ENCODE measurements at places on chromosomes 2 and 18.

GRCh38 chr2:134262684-134263083 is 8.8 kb downstream of the MGAT5 start:
- DNase-seq, result no peak

DNA sequence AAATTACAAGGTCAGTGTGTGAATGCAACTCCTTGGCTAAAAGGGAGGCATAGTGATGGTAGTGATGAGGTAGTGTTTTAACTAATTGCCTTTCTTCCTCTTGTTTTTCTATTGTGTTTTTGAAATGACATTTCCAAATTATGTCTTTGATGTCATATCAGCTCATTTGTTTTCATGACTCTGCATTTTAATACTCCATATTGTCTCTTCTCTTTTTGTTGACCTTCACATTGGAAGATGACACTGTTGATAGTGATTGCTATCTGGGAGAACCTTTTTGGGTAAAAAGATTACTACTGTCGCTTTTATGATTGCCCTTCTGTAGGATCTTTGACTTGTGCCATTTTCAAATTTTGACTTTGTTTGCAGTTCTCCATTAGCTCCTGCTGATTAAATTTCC is 3.0 kb downstream of the GIGYF2 start:
- DNase-seq, result no peak

DNA sequence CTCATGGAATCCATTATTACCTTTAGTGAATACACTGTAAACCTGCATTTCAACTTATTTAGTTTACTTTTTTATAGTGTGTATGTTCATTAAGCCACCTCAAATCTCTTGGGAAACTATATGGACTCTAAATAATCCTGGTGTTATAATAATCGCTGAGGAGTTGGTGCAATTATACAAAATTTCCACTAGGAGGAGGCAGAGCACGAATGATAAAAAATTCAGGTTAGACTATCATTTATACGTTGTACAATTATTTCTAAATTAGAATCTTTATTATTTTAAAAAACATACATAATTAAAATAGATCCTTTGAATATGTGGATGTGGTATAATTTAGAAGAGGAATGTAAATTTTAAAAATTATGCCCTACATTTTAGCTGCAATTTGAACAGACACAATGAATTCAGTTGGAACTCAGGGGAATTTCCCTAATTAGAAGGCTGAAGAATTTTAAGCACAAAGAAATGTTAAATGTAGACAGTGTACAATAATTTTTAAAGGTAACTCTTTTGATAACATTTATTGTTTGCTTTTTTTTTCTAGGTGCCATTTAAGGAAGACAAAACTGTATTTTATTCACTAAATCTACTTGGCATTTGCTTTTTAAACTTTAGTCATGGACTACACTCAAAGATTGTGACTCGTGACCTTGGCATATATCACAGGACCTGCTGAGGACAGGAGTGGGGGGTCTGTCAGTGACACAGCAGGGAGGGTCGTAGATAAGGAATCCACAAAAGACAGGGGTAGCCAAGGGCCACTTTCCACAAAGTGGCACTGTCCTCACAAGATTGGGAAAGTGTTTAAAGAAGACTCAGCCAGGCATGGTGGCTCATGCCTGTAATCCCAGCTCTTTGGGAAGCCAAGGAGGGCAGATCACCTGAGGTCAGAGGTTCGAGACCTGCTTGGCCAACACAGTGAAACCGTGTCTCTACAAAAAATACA is 45.5 kb downstream of the RAB12 start:
- no peak for DNase-seq

GRCh38 chr18:22387364-22387763 is 30.4 kb downstream of the CTAGE1 start:
- no peak for DNase-seq

DNA sequence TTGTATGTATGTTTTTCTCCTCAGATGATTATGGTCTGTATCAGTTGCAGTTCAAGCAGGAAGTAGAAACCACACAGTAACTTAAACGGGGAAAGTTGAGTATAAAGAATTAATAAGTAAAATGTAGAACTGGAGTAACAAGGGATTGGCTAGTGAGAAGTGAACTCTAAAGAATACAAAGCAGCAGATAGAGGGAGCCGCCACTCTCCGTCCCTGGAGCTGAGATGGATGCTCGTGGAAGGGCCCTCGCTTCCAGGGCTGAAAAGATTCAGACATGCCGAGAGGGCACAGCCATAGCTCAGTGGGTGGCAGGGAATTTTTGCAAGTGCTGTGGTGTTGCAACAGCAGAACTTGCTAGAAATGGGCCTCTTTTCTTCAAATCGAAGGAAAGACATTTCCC is 155.8 kb downstream of the COL6A3 start:
- DNase-seq, result no peak

GRCh38 chr2:111122631-111123421 is 2.1 kb downstream of the BCL2L11 start:
- DNase-seq, result no peak

- no peak for DNase-seq
Observed at GRCh38 chr2:43406651-43407279, 180.4 kb upstream of the ZFP36L2 start.

- no peak for DNase-seq
Observed at GRCh38 chr18:35155398-35156117, 85.3 kb upstream of the ZNF397 start.

GRCh38 chr2:205657579-205657978 is 24.7 kb upstream of the NRP2 start:
- DNase-seq, result no peak

- no peak for DNase-seq
Observed at GRCh38 chr2:105682401-105682800, 62.3 kb upstream of the NCK2 start.

DNA sequence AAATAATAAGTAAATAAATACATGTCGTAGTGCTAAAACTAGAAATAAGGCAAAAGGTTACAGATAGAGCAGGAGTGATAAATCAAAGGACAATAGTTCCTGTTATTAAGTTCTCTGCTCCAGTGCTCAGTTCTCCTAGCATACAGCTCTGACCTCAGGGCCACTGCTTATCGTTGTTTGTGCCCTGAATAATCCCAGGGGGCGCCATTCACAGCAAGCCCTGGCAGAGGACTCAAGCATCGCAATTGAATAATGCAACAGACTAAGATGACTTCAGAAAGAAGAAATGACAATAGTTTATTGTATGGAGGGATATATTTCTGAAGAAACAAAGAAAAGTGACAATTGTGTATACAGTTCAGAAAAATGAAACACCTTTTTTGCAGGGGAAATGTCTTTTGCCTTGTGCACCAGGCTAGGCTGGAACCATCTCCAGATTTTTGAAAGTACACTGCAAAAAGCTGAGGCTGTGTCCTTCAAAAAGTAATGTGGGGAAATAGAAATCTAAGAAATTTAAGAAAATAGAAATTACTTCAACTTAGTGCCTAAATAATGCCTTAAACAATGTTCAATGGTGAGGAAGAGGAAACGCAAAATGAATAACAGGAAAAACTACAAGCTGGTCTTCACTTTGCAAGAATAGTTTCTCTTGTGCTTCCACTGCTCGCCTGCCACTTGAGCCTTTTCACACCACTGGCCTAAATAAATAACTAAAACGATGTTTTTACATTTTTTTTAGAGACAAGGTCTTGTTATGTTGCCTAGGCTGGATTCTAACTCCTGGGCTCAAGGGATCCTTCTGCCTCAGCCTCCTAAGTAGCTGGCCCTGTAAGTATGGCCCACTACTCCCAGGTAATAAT is 19.0 kb upstream of the CCNYL1 start:
- DNase-seq, result peak; percentile 18

GRCh38 chr2:150625741-150626140 is 138.3 kb upstream of the RND3 start:
- DNase-seq, result no peak

DNA sequence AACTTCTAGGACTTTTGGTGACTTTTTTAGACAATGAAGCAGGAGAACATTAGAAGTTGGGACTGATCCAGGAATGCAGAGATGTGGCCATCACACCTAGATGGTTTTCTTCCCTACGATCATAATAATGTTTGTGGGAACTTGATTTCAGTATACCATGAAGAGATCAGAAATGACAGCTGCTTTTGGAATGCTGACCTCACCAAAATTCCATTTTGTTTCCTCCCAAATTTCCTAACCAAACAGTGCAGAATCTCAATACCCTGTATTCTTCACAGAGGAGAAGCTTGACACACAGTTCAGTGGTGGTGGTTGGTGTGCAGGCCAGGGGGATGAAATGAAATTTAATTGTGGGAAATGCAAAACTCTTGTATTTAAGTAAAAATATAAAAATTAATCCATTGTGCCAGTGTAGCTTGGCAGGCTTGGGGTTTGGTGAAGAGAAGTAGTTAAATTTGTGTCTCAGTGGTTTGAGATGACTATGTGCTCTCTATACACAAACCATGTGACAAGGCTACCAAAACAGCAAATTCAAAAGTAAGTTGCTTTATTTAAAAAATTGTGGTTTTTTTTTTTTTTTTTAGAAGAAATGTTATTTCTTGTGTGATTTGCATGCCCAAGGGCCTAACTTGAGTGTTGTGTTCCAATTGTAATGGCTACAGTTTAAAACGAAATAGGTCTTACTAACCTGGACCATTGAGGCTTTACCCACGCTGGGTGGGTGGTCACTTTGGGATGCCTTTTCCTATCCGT is 252.4 kb downstream of the LPIN1 start:
- DNase-seq, result no peak

DNA sequence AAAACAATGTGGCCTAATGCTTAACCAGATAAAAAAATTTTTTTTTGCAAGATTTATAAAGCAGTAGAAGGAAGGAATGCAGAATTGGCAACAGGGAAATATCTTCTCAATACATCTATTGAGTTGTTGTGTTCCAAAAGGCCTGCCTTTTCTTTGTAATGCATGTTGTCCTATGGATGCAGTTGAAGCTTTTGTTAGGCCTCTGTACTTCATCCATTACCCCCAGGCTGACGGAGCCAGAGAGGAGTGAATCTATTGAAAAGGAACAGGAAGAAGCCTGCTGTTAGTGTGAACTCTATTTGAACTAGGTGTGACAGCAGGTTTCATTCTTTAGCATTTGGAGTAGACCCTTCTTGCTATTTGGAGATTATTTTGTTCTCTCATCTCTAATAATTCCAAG is 56.5 kb downstream of the MTX2 start:
- no peak for DNase-seq

GRCh38 chr2:41691561-41691960 is 356.3 kb upstream of the PKDCC start:
- no peak for DNase-seq

DNA sequence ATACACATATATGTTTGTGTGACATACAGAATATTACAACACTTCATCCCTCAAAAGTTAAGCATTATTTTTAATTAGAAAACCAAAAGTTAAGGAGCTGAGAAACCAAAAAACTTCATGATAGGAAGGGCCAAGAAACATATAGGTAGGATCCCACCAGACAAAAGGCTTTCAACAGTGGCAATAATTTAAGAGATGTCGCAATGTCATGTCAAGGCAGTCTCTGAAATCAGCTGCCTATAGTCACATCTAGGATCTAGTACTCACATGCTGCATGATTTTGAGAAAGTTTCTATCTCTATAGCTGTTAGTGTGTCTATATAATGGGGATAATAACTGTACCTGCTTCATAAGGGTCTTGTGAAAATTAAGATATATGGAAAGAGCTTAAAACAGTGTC is 72.7 kb downstream of the SPIRE1 start:
- no peak for DNase-seq

Data from activated T-helper 9 cell treated with anti-CD3 and anti-CD28 coated beads, Interleukin-2, amount 50 U/mL, for 16 hours (primary cell).